Pulmonary artery endothelial cell (primary cell): ENCODE measurements at places on chromosomes 12 and 14. TPM values are rescaled to one million over a fixed set of nuclear protein-coding genes. Genes with fewer than 3 reads are reported as not detected.
A peak's percentile ranks its signal among the peaks of the same experiment; 100 is the strongest.

Gene UBE3B
- 35.3 and 49.3 TPM in 2 replicates for total RNA-seq

Gene DTX1
- not detected in 2 replicates for total RNA-seq

GRCh38 chr12:65526311-65526710, 247.8 kb downstream of the MSRB3 start:
- DNase-seq, result no peak

GRCh38 chr12:31780096-31780495, 51.3 kb upstream of the AMN1 start:
- no peak for DNase-seq

GRCh38 chr14:29016050-29016900, 249.7 kb downstream of the FOXG1 start:
- peak; percentile 5 for DNase-seq

Gene FGF23
- not detected in 2 replicates for total RNA-seq

Gene TAC3
- not detected in 2 replicates for total RNA-seq

DNA sequence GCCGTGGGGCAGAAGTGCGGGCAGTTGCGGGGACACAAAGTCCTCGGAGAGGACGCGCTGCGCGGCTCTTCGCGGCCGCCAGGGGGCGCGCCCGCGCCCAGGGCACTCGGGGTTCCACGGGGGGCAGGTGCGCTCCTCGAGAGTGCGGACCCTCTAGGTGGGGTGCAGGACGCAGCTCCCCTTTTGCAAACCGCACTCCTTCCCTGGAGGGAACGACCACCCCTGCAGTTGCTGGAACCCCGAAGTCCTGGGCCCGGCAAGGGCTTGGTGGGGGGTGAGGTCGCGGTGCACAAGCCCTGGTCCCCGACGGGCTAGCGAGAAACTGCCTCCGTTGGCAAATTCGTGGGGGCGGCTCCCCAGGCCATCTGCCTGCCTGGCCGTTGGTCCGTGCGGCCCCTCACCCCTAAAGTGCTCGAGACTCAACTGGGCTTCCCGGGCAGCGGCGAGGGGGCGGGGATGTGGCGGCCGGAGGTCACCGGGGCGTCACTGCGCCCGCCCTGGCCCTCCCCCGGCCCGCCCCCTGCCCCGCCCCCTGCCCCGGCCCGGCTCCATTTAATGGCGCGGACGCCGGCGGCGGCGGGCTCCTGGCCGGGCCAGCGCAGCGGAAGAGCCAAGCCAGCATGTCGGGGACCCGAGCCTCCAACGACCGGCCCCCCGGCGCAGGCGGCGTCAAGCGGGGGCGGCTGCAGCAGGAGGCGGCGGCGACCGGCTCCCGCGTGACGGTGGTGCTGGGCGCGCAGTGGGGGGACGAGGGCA, at the start of gene ADSS1:
TSS of gene ADSS1 (plus strand) at position 579 of the 756 bp plus-strand sequence. CDS start at position 621, 42 bp downstream.
- no peak for DNase-seq

DNA sequence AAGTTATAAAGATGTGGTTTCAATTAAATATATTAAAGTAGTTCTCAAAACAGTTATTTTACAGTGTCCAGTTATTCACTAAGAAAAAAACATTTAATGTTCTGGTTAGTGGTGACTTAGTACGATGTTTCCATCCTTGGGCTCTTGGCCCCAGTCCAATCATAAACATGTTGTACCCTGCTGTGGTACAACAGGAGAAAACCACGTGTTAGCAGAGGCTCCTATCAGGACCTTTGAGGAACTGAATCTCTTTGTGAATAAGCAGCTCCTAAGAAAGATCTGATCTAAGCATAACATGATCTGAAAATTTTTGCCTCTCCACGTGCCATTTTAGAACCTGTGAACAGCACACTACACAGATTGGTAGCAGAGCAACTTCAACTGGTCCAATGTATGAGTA, 234.0 kb downstream of the SYT1 start:
- DNase-seq, result no peak

GRCh38 chr14:59919570-59920377, at the start of gene LRRC9:
Gene LRRC9 (plus strand): TSS chr14:59920144.
- DNase-seq, result no peak

DNA sequence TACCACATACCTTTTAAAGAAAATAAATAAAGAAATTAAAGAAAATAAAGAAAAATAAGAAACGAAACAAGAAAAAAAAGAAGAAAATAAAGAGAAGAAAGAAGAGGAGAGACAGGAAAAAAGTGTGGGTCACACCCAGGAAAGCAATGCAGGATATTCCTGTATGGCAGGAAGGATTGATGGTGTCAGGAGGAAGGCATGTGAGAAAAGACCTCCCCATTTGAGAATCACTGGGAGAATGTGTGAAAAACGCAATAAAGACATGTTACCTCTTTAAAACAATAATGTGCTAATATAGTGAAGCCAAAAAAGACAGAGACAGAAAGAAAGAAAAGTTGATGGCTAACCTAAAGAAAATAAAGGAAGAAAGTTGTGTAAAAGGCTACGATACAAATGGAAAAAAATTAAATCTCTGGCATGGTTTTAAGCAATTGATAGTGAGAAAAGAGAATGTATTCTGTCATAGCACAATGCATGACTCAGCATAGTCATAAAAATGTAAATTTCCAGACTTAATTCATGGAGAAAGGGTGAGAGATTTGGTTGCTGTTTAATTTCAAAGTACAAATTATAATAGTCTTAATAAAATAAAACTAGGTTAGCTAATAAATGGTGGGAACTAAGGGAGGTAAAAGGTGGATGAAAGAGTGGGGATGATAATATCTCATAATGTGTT, 24.3 kb upstream of the FOXG1 start:
- DNase-seq, result no peak

DNA sequence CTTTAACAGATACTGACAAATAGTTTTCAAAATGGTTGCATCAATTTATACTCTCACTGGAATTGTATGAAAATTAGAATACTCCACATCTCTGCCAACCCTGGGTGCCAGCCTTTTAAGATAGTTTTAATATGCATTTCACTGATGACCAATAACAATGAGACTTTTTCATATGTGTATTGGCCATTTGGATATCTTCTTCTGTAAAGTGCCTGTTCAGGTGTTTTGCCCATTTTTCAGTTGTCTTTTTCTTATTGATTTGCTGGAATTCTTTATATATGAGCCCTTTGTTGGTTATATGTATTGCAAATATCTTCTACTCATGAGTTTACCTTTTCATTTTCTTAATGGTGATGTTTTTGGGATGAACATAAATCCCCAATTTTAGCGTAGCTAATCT, 16.7 kb upstream of the RNU6-7 start:
- no peak for DNase-seq
